Osteocyte (in vitro differentiated cells): ENCODE measurements at places on chromosomes 6 and 20. TPM values are rescaled to one million over a fixed set of nuclear protein-coding genes. Genes with fewer than 3 reads are reported as not detected.

Gene NRSN1
- total RNA-seq = not detected in 2 replicates

Gene POM121L2
- total RNA-seq = not detected in 2 replicates

Gene GGTLC1
- total RNA-seq = not detected in 2 replicates

Gene AKAP12
- total RNA-seq = 154 and 165 TPM in 2 replicates

Gene ZNF391
- total RNA-seq = 2.4 and 4.0 TPM in 2 replicates

Gene NKX2-4
- total RNA-seq = not detected in 2 replicates

Gene BHLHE23
- not detected in 2 replicates for total RNA-seq

Gene ECT2L
- total RNA-seq = 0.13 TPM in 1 of 2 replicates, not detected in the other

Gene SIRPB2
- total RNA-seq = not detected in 2 replicates

Gene PMEPA1
- total RNA-seq = 24.1 and 28.2 TPM in 2 replicates

- no peak for DNase-seq
Measured at GRCh38 chr20:45359406-45360148, 3.4 kb upstream of the SYS1 start.

GRCh38 chr6:142485256-142485655 lies 183.4 kb downstream of the ADGRG6 start:
- no peak for DNase-seq

GRCh38 chr20:10935658-10936402 lies 262.0 kb upstream of the JAG1 start:
- no peak for DNase-seq

DNA sequence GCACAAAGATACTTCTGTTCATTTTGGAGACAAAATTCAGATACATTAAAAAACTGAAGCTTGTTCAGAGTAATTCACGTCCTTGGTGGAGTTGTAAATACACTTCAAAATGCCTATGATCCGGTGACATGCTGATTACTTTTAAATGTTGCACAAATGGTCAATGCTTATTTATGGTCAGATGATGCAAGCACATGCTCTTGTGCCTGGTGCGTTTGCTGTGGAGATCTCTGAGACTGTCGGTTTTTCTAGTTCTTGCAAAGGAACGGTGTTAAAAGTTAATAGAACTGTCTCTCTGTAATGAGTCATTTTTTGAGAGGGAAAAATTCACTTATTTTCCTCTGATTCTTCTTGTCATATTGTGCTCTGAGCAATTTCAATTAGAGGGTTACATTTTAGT lies 45.2 kb upstream of the EDN3 start:
- DNase-seq = no peak

GRCh38 chr20:841568-842546 lies 8.3 kb downstream of the FAM110A start:
- no peak for DNase-seq

DNA sequence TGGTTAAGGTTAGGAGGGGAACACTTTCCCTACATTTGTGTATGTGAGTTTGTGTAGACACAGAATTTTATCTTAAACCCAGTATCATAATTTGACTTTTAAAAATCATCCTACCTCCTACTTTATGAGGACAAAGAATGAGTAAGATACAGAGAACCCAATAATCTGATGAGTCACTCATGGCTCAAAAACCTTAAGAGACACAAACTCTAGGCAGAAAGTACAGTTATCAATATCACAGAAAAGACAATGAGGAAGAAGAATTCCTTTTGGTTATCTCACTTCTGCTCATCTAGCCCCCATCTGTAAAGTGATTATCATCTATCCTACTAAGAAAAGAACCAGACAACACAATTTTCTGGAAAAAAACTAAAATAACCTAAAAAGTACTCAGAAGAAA lies 87.7 kb downstream of the EPB41L2 start:
- DNase-seq = no peak

DNA sequence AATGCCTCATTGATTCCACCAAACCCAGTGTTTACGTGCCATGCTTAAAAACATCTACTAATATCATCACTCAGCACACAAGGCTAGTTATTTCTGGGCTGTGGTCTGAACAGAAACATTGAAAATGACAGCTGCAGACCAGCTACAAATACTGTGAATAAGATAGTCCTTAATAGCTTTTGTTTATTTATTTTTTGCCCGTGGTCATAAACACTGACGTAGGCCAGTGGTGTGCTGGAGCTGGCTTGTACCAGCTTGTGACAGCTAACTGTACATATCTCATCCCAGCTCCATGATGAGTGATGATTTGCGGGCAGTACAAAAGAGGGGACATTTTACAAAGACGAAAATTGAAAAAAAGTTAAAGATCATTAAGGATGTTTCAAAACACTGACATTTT lies 1057.0 kb downstream of the EPHA7 start:
- no peak for DNase-seq

DNA sequence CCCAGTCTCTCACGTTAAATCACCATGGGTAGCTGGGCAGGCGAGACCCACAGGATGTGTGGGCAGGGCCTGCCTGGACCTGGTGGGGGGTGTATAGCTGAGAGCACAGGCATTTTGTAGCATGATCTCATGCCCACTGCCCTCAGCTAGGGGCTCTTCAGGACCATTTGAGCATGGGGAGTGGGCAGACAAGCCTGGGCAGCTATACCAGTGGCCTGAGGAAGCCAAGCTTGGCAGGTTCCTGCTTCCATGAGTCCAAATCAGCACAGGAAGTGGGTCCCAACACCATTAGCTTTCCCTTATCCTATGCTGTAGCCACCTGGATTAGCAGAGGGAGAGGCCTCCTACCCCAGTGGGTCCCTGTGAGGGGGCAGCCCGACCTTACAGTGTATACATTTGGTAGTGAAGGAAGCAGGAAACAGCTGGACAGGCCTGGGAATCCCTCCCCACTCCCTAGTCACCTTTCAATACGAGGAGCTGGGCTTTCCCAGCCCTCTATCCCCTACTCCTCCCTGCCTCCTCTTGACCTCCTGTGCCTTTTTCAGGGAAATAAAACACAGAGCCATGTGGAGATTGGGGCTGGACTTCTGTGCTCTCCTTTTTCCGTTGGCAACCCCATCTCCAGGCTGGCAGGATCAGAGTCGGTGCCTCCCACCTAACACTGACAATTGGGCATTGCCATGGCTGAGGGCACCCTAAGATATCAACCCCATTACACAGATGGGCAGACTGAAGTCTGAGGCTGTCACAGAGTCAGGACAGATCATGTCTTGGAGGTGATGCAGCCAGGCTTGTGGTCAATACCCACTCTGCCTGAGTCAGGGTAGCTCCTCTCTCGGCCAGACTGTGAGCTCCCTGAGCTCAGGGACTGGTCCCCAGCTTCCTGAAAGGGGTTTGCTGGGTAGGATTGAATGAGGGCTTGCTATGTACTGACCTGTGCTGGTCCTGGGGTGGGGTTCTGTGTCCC lies 59.8 kb downstream of the MRPL14 start:
- no peak for DNase-seq

GRCh38 chr6:2750832-2751231 lies at the start of gene MYLK4:
Gene MYLK4, minus strand, starts transcription at chr6:2750922. Its CDS starts 1,628 bp downstream, at chr6:2749294.
- no peak for DNase-seq

- DNase-seq = no peak
Measured at GRCh38 chr20:46001498-46001897, 7.2 kb upstream of the MMP9 start.

DNA sequence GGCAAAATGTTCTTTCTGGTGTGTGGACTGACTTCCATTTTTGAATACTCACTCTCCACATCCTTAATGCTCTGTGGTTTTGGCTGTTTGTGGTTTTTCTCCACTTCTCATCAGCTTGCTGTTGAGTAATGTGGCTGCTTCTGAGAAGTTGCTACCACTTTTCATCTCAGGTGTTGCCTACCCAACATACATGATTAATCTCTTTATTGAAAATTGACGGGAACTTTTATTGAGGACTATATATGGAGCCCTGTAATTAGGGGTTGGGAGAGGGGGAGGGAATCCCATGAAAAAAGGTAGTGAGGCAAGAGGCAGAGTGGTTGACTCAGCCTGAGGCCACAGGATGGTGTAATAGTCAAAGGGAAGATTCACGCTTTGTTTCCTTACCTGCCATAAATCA lies 17.6 kb downstream of the IL22RA2 start:
- no peak for DNase-seq

DNA sequence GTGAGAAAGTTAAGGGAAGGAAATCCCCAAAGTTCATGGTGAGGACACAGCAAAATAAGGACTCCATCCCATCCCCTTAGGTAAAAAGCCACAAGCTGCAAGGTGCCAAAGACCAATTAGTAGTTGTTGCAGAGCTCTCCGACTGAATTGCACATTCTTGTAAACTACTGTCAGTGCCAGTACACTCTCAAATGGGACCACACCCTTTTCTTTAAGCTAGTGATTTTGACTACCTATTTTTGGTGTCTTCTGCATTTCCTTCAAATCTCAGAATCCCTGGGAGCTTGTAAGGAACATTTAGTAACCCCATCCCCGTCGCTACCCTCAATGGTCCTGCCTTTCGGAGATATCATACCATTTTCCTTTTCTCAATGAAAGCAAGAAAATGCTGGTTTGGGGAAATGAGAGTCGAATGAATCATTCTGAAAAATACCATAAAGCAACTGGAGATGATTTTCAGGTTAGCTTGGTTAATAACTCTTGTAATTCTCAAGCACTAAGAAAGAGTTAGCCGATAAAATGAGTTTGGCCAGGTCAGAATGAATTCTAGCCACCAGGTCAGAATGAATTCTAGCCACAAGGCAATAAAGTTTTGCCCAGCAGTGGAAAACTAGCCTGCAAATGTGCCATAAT lies 5.2 kb upstream of the HMGN3 start:
- DNase-seq = no peak

- DNase-seq = no peak
Measured at GRCh38 chr20:53631909-53632662, 38.4 kb upstream of the ZNF217 start.

- DNase-seq = no peak
Measured at GRCh38 chr6:159122453-159122852, 46.7 kb upstream of the FNDC1 start.

DNA sequence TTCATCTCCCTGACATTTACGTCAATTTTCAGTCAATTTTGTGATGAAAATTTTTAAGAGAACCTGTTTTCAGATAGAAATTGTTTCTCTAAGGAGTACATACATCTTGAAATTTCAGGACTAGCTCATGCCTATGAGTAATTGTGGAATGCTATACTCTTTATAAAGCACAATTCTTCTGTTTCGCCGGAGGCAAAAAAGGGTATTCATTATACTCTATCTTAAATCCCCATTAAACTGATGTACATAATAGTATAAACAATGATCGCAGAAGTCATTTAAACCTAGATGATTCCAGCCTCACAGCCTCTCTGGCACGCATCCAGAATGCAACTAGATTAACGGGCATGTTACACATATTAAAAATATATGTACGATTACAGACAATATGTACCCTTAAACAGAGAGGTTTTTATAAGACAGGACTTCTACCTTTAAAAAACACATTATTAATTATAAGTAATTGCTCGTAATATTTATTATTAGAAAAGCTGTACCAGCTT lies 62.6 kb downstream of the NRSN1 start:
- no peak for DNase-seq

DNA sequence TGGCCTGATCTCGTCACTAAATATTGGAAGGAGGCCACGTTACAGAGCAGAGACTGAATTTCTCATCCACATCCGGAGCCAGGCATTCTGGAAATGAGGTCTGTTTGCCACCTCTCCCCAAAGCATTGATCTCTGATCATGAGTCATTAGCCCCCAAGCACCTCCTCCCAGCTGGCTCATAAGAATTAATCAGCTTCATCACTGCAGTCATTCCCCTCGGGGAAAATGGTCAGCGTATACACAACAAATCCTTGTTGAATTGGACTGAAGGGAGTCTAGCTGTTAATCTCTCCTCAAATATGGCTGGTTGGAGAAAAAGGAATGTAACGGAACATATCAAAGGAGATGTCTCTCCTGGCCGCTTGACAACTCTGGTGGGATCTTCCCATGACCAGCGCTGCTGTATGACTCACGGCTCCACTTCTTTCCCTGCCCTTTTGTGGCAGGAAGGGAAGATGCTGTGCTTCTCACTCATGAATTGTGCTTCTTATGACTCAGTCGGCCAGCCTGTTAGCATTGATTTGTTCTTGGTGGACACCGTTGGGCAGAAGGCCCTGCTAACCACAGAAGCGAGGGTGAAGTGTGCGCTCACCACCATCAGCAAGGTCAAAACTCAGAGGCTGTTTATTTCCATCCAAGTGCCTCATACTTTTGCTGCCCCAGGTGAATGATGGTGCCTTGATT lies 76.7 kb downstream of the RNF182 start:
- no peak for DNase-seq

GRCh38 chr6:36068012-36068392 lies 40.4 kb downstream of the MAPK14 start:
- no peak for DNase-seq

- no peak for DNase-seq
Measured at GRCh38 chr6:132246632-132247270, 154.5 kb downstream of the MOXD1 start.

DNA sequence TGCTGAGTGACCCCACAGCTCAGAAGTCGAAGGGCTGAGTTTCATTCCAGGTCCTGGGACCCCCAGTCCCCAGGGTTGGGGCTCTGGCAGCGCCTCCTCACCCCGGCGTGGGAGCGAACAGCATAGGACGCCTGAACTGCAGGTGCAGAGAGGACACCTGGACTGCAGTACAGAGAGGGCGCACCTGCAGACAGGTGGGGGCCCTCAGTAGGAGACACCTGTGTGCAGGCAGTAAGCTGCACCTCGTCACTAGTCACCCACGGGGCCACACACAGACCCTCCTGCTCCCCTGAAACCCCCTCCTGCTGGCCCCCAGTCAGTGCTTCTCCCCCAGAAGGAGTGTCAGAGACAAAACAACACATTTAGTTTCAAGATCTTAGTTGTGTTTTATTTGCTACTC lies 8.6 kb upstream of the NKAIN4 start:
- DNase-seq = no peak

DNA sequence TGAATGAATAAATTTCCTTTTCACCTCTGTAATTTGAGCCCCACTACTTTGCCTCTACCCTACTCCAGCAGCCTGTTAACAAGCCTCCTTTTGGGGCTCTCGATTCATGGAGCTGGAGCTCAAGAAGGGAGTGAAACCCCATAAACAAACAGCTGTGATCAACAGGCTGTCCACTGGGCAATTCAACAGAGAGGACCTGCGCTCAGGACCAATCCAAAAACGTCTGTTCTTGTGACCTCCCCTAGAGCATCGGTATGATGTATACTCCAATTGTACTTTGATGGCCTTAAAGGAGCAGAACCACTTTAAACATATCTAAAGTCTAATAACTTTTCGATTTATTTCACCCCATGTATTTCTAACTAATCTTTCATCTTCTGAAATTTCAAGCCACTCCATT lies 37.4 kb downstream of the HIVEP2 start:
- DNase-seq = no peak

GRCh38 chr6:135229996-135230395 lies 48.9 kb downstream of the MYB start:
- DNase-seq = no peak

GRCh38 chr6:10297832-10298231 lies 117.0 kb downstream of the TFAP2A start:
- DNase-seq = no peak

DNA sequence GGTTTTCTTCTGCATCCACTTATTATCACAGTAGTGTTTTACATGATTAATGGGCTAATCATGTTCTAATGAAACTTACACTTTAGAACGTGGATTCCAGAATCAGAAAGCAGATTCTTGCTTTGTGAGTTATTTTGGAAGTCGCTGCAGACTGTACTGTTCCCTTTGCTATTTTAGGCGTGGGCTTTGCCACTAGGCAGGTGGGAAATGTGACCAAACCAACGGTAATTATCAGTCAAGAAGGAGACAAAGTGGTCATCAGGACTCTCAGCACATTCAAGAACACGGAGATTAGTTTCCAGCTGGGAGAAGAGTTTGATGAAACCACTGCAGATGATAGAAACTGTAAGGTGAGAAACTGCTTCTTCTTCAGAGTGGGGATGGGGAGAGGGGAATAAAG lies 598 bp downstream of the FABP7 start:
- no peak for DNase-seq

- DNase-seq = no peak
Measured at GRCh38 chr20:9442858-9443257, 71.5 kb upstream of the LAMP5 start.
